Kasumi-1 (cell line): ENCODE measurements at places on chromosomes 2 and 18.

GRCh38 chr2:9071032-9071431 is 67.5 kb upstream of the MBOAT2 start:
- DNase-seq, result no peak

DNA sequence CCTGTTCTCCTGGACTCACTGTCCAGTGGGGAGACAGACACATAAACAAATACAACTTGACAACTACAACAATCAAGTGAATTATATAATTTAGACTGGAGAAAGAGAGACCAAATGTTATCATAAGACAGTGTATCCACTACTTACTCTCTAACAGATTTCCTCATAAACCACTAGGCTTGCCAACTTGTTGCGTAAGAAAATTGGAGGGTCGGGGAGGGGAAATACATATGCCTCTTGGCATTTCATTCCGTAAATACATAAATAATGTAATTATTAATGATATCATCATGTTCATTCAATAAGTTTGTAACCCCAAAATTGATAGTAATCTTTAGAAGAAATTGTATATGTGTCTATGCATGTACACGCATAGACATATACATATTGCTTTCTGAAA is 14.9 kb downstream of the RAB6D start:
- no peak for DNase-seq

DNA sequence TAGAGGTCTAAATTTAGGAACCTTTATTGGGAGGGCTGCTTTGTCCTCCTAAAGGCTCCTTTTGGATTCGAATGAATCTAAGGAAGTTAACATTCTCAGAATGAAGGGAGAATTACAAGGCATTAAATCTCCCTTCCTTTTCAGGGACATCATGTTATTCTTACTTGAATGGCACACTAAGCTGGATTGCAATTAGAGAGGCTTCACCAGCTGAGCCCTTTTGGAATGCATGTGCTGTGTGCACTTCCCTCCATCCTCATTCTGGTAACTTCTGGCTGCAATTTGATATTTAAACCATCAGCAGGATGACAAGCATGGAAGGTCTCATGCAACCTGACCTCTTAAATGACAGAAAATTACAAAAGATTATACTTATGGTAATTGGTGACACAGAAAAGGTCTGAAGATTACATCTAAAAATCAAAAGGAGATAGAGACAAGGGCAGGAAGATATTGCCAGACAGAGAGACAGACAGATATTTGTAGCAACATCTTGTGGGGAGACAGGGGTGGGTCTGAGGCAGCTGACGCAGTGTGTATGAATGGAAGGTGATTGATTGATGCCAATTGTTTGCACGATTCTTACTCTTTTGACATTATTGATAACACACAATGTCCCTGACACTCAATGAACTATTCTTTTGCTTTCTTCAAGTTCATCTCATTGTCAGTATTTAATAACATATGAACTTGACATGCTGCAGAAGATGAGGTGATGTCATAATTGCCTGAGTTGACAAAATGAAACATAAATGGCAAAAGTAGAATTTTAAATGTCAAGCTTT is 570.8 kb upstream of the GYPC start:
- no peak for DNase-seq

DNA sequence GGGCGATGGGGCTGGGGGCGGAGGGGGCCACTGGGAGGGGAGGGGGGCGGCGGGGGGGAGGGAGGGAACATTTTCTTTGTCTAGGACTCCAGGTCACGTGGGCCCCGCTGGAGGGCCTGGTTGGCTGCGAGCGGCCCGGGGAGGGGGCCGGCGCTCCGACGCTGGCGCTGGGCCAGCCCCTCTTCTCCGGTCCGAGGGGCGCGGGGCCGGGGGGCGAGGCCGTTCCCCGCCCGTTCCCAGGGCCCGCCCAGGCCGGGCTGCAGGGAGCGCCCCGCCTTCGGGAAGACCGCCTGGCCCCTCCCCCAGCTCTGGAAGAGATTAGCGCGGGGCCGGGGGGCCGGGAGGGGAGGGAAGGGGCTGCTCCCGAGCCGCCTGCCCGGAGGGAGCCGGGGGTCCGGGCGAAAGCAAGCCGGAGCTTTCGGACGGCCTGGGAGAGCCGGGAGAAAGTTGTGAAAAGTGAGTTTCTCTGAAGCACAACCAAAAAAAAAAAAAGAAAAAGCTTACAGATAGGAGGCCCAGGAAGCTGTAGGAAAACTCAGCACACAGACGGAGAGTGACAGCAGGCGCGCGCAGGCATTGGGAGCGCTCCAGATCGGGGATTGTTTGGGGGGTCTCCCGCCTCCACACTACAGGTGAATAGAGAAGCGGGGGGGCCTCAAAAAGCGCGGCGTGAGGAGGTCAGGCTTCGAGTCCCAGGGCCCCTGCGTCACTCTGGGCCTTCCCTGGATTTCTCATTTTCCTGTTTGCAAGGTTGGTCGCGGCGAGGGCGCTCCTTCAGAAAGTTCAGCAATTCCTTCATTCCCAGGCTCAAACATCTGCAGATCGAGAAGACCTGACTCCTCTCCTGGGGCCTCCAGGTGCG is 84.1 kb upstream of the POMC start:
- DNase-seq, result peak; percentile 77

- DNase-seq, result no peak
Measured at GRCh38 chr2:109069331-109070194, 59.4 kb upstream of the SH3RF3 start.

GRCh38 chr2:119280680-119281079 is 57.0 kb downstream of the STEAP3 start:
- DNase-seq, result no peak

DNA sequence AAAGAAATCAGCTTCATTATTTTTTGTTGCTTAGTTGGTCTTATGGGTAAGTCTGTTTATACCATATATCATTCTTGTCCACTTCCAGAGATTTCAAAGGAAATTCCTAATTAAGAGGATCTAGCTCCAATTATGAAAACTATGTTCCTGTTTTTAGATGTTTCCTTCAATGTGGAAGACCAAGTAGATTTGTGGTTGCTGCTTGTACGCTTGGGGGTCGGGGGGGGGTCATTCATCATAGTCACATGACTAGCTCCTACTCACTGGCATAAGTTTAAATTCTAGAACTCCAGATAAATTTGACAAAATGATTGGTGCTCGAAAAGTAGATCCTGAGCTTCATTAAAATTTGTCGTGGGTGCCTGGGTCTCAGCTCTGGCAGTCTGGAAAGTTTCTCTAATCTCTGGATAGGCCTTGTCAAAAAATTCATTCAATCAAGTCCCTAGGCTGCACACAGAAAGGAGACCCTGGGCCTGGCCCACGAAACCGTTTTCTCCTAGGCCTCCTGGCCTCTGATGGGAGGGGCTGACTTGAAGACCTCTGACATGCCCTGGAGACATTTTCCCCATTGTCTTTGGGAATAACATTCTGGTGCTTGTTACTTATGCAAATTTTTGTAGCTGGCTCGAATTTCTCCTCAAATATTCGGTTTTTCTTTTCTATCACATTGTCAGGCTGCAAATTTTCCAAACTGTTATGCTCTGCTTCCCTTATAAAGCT is 62.5 kb downstream of the MEP1B start:
- no peak for DNase-seq

DNA sequence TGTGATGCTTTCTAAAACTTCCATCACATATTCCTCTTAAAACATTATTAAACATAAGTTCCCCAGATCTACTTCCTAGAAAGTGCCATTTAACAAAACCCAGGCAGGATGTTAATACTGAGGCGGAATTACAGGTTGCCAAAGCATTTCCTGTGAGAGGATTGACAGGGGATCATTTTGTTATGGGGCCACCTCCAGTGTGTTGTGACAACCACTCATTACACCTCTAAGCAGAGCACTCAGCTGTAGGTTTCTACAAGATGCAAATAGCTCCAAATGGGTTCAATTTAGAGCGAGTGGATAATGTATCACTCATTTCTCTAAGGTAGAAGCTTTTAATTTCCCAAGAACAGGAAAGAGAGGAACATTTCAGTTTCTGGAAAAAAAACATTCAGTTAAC is 1429.5 kb upstream of the ACVR2A start:
- no peak for DNase-seq

- DNase-seq, result no peak
Measured at GRCh38 chr2:30796699-30797098, 10.5 kb downstream of the CAPN13 start.

GRCh38 chr2:28600181-28600580 is 104.3 kb downstream of the PLB1 start:
- peak; percentile 80 for DNase-seq

DNA sequence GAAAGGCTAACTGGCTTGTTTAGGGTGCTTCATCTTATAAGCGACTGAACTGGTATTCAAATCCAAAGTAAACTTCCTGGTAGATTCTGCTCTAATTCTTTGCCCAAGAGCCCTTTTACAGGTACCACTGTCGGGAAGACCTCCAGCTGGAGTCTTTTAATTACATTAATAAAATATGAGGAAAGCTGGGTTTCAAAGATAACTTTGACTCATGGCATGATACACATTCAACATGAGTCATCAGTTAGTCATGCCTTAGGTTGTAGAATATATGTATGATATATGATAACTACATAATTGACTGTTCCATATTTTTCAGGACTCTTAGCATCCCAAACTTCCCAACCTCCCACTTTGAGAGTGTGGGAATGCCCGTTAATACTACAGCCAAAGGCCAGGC is 32.3 kb downstream of the ZCCHC2 start:
- DNase-seq, result no peak

- no peak for DNase-seq
Measured at GRCh38 chr2:68100189-68100588, 37.4 kb upstream of the C1D start.

DNA sequence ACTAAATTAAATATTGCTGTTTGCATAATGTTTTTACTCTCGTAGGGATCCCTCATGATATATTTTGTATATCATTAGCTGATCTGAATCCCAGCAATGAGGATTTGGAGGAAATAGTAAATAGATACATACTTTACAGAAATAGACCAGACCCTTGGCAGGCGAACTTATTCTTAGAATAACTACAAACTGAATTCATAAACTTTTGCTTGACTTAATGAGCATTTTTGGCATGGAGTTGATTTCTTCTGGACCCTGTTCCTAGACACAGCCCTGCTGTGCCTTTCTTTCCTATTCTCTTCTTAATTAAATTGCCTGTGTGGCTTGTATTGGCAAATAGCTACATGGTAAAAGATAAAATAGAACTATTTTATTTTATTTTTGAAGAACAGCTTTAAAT is 145.9 kb downstream of the GREB1L start:
- DNase-seq, result no peak

DNA sequence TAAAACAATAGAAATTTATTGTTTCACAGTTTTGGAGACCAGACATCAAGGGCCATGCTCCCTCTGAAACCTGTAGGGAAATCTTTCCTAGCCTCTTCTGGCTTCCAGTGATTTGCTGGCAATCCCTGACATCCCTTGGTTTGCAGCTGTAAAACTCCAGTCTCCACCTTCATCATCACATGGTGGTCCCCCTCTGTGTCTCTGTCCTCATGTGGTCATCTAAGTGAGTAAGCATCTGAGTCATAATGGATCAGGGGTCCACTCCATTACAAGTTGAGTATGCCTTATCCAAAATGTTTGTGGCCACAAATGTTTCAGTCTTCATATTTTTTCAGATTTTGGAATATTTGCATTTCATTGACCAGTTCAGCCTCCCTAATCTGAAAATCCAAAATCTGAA is 5.6 kb upstream of the SGPP2 start:
- no peak for DNase-seq

DNA sequence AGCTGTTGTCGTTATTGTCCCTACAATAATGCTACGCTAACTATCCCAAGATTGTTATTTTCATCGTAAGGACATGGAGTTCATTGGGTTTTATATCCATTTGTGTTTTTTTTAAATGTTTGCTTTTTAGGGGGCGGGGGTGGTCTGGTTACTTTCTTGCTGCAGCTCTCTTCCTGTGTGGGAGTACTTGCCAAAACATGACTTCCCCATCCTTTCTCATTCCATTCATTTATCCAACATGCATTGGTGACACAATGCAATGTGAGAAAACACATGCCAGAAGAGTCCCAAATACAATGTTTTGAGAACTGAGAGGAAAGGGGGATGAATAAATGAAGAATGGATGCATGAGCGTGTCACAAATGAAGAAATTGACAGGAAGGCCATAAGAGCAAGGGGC is 55.9 kb downstream of the E2F6 start:
- DNase-seq, result no peak

GRCh38 chr2:3542107-3542506 is 16.0 kb downstream of the RNASEH1 start:
- no peak for DNase-seq

- DNase-seq, result no peak
Measured at GRCh38 chr2:197809064-197809463, 4.7 kb downstream of the PLCL1 start.

DNA sequence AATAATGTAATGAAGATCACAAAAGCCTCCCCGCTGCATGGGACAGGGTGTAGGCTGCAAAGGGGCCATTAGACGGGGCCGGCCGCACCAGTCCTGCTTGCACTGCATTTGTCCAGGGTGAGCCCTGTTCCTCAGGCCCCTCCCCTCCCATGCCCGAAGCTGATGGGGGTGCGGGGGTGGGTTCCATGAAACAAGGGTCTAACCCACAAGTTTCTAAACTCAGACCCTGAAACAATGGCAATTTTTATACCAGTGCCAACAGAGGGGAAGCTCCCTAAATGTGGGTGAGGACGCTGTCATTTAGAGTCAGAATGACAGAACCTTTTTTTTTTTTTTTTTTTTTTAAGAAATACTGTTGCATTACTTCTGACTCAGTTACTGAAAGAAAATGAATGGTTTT is 39.7 kb downstream of the HS6ST1 start:
- no peak for DNase-seq

- DNase-seq, result no peak
Measured at GRCh38 chr2:109324861-109325260, 195.9 kb downstream of the SH3RF3 start.

DNA sequence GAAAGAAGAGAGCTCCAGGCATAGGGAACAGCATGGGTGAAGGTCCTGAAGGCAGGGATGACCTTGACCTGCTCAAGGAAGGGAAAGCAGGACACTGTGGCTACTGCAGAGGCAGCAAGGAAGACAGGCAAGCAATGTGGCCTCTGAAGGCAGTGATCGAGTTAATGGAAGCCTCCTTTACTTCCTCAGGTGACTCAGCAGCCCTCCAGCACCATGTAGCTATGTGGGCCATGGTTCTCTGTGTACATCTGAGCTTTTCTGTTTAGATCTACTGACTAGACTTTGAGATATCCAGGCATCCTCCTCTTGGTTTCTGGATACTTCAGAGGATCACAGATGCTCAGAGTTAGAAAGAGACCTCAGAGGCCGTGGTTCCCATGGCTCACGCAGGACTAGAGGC is 107.3 kb upstream of the PID1 start:
- no peak for DNase-seq

- DNase-seq, result no peak
Measured at GRCh38 chr2:200223205-200223784, 83.2 kb upstream of the SPATS2L start.

- DNase-seq, result no peak
Measured at GRCh38 chr2:231998046-231998445, 36.5 kb downstream of the DIS3L2 start.
